Activated CD8-positive, alpha-beta memory T cell treated with anti-CD3 and anti-CD28 coated beads, Interleukin-2, amount 10 ng/mL, durations not matched to agents 7 days and 5 days (primary cell): ENCODE measurements at places on chromosomes 3 and 15. TPM values are rescaled to one million over a fixed set of nuclear protein-coding genes. Genes with fewer than 3 reads are reported as not detected.

GRCh38 chr15:81327516-81327915 is 3.6 kb upstream of the STARD5 start:
- H3K4me3 ChIP-seq: no peak overlapping the region
- no peaks in the 10 kb centered on the region for H3K36me3 ChIP-seq
- DNase-seq: no peak

GRCh38 chr3:181721046-181721875 is 9.5 kb downstream of the SOX2 start:
- H3K4me1 ChIP-seq: no peaks in the 10 kb centered on the region
- DNase-seq: no peak
- H3K4me3 ChIP-seq: no peak overlapping the region

- no peaks in the 10 kb centered on the region for H3K27me3 ChIP-seq
- no peaks in the 10 kb centered on the region for H3K36me3 ChIP-seq
- no peak for DNase-seq
- no peaks in the 10 kb centered on the region for H3K4me1 ChIP-seq
- no peak overlapping the region for H3K4me3 ChIP-seq
- no peak overlapping the region for H3K27ac ChIP-seq
Measured at GRCh38 chr3:7504886-7505775, 644.2 kb downstream of the GRM7 start.

CYP11A1 gene
- total RNA-seq: 0.55 TPM

- no peak overlapping the region for H3K4me3 ChIP-seq
- DNase-seq: no peak
- no peaks in the 10 kb centered on the region for H3K4me1 ChIP-seq
- no peak overlapping the region for H3K27ac ChIP-seq
- H3K27me3 ChIP-seq: no peaks in the 10 kb centered on the region
Measured at GRCh38 chr3:61597906-61598305, 36.5 kb downstream of the PTPRG start.

VGLL3 gene
- not detected for total RNA-seq

TEX55 gene
- total RNA-seq: not detected
